ENCODE measurements at places on chromosomes 3 and 15.

DNA sequence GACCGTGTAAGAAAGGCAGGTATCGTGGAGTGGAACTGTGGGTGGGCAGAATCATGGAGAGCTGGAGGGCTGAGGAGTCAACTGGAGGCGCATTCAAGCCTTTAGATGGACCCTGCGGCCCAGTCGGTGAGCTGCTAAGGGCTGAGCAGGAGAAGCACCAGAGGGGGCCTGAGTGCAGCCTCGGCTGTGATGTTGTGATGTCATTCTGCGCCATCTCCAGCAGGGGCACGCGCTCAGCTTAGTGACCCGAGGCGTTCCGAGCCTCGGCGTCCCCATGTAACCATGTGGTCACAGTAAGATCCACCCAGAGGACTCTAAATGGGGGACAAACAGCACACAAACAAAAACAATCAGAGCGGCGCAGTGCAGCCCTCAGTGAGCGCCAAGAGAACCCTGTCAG lies 76.8 kb downstream of the VGLL4 start:
- DNase-seq: no peak

DNA sequence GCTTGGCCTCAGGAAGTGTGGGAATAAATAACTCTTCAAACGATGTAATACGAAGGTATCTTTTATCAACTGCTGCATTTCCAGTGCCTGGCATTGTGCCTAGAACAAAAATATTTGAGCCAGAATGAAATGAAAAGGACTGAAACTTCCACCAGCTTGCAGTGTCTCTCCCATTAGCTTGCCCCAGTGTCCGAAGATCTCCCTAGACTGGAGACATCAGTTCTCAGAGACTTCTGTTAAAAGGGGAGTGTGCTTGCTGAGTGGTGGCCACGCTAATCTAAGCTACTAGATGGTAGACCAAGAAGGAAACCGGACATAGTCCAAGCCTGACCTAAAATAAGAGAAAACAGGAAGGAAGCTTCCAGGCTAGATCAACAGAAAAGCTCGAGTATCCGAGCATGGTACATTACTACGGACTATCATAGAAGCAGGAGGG lies 28.6 kb downstream of the KCNAB1 start:
- DNase-seq: no peak

GRCh38 chr15:44550256-44550655 lies 13.3 kb downstream of the EIF3J start:
- no peak for DNase-seq

DNA sequence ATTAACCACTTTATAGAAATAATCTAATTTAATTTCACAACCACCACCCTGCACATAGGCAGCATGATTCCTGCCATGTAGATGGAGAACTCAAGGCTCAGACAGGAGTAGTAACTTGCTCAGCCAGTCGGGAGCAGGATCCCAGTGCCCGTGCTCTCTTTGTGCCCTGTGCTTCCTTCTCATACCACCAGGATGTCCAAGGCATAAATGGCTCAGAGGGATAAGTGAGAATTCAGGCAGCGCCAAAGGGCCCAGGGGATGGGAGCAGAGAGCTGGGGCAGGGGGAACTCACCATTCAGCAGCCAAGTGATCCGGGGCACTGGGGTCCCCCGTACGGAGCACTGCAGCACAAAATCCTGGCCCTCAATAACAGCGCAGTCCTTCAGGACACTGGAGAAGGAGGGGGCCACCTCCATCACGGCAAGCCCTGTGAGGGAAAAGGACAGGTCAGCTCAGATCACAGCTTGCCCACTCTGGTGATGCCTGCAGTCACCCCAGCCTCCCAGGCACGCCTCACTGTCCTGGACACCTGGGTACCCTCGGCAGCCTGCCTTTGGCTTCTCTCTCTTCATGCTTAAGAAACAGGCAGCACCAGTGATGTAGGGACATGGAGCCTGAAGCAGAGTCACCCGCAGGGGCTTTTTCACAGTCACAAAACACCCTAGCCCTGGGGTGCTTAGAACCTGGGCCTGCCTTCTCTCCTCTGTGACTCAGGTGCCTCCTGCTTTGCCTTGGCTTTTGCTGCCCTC lies 141.0 kb upstream of the HACD2 start:
- DNase-seq: no peak

- no peak for DNase-seq
These were observed 2.8 kb upstream of the CD47 start for GRCh38 chr3:108093616-108094015.
